ENCODE measurements at places on chromosomes 4 and X.

- DNase-seq = no peak
Measured at GRCh38 chr4:92249541-92249940, 54.2 kb upstream of the GRID2 start.

- DNase-seq = no peak
Measured at GRCh38 chr4:165364452-165365080, 14.2 kb upstream of the CPE start.

GRCh38 chr4:106569146-106570031, 200.8 kb upstream of the GIMD1 start:
- DNase-seq = no peak

DNA sequence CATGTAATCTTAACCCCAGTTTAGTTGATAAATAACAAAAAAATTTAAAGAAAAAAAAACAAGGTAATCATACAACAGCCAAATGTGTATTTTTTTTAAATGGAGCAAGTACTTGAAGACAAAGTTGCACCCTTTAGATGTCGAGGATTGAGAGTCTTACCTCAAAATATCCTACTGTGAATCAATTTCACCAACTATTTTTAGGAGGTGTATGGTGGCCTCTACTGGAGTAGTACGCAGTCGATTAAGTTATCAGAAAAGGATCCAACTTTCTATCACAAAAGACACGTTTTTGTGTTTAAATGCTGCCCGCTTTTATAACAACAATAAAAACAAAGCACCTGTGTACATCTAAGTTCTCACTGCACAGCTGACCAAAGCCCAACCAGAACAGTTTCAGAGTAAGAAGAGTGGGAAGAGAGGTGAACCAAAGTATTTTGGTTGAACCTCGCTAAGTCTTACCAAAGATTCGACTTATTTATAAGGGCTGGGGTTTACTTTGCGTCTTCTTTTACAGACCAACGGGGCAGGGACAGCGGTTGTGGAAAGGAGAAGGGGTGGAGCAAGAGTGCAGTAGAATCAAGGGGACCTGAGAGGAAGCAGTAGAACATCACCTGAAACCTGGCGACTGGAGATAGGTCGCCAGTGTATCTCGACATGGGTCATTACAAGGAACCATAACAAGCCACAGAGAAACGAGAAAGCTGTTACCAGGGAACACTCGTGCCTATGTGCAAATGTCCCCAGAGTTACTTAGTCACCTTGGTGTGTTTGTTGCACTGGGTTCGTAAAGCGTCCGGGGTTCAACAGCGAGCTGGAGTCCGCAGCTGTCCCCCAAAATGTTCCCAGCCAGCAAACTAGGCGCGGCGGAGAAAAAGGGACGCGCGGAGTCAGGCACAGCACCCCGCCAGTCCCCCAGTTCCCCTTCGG, 1.1 kb downstream of the RPS6KA6 start:
- DNase-seq = no peak

DNA sequence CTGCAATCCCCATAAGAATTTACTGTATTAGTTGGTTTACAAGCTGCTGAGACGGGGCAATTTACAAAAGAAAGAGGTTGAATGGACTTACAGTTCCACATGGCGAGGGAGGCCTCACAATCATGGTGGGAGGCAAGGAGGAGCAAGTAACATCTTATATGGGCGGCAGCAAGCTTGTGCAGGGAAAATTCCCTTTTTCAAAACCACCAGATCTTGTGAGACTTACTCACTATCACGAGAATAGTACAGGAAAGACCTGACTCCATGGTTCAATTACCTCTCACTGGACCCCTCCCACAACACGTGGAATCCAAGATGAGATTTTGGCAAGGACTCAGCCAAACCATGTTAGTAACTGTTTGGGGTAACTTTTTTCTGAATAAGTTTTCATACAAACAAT, 1.8 kb upstream of the SPATA18 start:
- no peak for DNase-seq

DNA sequence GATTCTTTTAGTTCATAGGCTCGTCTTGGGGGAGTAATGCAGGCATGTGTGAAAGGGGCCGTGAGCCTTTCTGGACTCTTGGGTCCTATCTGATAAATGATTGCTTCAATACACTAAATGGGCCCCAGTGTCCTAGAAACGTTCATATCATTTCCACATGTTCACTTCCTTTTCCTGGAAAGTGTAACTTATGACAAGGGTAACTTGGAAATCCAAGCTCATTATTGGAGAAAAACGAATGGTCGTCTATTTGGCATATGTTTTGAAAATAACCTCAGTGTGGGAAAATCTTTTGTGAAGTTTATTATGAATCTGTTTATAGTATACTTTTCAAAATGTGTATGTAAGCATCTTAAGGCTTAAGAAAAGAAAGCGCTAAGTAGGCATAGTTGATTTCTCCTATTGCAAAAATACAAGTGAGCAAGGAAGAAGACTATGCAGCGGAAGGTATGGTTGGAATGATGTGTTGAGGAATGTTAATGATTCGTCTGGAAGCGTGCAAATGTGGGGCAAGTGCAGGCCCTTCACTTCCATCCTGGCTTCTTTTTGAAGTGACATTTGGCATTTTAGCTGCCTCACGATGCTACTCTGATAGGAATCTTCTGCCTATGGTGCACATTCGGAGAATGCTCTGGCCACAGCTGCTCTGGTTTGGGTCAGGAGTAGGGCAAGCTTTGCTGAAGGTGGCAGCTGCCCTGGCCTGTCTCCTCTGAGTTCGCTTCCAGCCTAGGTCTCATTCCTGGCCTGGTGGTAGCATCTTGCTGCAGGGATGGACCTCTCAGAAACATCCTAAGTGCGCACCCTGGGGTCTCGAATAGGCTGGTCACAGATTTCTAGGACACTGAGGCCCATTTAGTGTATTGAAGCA, 49.5 kb upstream of the STOX2 start:
- no peak for DNase-seq

DNA sequence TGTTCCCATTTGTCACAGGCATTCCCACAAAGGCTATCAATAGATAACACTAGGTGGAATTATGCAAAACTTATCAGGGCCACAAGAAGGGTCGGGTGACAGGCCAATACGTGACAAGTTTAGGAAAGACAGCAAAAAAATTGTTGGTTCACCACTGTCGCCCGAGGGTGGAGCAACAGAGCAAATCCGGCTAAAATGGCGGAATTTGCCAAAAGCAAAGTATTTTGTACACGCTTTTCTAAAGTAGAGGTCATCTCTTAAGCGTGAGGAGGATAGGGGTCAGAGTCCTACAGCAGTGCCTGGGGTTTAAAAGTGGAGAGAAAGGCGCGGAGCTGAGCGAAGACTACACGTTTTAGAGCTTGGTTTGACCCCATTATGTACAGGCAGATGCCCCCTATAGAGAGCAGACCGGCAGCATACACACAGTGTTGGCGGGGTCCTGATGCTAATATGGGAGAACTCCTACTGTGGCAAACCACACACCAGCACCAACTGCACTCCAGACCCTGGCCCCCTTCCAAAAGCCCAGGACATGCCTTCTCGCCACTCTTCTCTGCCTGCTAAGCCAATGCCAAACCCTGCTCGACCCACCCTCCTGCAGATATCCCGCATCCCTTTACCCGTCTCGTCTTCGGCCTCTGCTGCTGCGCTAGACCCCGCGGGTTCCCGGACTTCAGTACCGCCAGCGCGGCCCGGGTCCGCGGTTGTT, 733 bp downstream of the CCNA2 start:
- no peak for DNase-seq

DNA sequence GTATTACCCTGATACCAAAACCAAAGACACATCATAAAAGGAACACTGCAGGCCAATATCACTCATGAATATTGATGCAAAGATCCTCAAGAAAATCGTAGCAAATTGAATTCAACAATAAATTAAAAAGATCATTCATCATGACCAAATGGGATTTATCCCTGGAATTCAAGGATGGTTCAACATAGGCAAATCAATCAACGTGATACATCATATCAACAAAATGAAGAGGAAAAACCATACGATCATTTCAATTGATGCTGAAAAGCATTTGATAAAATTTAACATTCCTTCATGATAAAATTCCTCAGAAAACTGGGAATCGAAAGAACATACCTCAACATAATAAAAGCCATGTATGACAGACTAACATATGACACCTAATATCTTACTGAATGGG, 52.7 kb upstream of the STARD8 start:
- no peak for DNase-seq

- DNase-seq = no peak
Measured at GRCh38 chr4:18049446-18049845, 27.9 kb upstream of the LCORL start.

DNA sequence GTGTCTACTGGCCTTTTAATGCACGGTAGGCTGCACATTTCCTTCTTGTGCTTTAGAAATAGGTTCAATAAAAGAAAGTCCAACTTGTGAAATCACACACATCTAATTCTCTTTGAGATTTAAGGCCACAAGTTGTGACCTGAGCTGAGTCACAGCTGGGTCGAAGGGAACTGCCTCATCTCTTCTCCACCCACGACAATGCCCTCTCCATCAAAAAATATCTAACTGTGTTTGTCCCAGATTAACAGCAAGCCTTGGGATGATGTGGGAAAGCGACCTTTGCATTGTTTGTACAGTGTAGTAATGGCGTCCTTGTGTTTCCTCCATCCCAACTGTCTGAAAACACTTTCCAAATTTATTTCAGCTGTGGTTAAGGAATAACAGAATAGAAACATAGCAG, 168.9 kb downstream of the AMELX start:
- DNase-seq = no peak

- no peak for DNase-seq
Measured at GRCh38 chr4:124079174-124079780, 633.3 kb downstream of the ANKRD50 start.

DNA sequence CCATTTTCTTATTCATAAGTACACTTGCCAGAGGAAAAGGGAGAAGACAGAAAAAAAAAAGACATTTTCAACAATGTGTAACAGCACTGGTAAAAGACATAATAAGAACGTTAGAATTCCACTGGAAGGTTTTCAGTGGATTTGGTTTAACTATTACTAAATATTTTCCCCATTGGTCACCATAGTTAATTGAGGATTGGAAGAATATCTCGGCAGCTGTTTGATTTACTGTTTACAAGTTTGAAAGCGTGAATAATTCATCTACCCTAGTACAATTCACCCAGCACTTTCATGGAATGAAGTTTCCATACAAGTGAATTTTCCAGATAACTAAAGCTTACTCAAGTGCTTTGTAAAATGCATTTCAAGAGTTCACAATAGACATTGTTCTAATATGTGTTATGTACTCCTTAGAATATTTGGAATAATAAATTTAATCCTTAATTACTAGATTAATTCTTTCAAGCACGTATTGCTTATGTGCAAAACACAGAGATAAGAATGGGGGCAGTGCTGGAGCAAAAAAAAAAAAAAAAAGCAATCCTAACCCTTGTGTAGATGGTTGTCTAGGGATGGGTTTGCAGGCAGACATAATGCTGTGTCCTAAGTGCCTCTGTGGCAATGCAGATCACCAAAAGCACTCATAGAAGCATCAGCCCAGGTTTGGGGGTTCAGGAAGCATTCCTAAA, 57.1 kb downstream of the ENPEP start:
- DNase-seq = no peak

- DNase-seq = no peak
Measured at GRCh38 chr4:164595751-164596150, 158.2 kb upstream of the SMIM31 start.

- DNase-seq = no peak
Measured at GRCh38 chr4:83328521-83329187, 6.0 kb downstream of the HPSE start.

GRCh38 chr4:30511751-30512150, 208.4 kb upstream of the PCDH7 start:
- no peak for DNase-seq

DNA sequence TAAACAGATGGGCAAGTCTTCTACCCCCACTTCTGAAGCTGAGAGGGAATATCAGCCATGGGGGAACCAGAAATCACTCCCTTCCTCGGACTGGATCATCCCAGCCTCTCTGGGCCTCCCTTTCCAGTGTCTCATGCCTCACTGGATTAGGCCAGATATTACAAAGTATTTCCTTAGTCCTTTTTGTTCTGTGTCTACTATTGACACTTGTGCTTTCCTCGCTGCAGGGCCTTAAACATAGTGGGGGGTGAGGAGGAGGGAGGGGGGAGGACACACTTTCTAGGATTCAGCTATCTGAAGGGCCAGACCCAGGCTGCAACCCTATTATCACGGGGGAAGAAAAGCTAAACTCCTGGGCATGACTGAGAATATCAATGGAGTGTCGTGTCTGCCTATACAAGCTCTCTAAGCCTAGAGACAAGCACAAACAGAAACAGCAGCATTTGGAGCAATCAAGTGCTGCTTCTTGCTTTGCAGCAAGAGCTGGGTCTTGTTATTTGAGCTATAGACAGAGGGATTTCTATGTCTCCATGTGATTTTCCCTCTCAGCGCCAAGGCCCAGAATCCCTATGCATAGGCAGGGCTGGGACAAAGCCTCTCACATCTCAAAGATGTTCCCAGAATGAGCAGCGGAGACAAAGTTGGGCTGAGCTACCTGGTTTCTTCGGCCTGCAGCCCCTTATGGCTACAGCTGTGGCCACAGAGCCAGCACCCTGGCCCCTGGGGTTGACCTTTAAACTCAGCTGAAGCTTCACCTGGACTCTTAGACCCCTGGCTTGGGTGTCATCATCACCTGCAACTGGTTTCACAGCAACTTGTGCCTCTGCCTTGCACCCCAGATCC, 20.2 kb downstream of the PJA1 start:
- no peak for DNase-seq

DNA sequence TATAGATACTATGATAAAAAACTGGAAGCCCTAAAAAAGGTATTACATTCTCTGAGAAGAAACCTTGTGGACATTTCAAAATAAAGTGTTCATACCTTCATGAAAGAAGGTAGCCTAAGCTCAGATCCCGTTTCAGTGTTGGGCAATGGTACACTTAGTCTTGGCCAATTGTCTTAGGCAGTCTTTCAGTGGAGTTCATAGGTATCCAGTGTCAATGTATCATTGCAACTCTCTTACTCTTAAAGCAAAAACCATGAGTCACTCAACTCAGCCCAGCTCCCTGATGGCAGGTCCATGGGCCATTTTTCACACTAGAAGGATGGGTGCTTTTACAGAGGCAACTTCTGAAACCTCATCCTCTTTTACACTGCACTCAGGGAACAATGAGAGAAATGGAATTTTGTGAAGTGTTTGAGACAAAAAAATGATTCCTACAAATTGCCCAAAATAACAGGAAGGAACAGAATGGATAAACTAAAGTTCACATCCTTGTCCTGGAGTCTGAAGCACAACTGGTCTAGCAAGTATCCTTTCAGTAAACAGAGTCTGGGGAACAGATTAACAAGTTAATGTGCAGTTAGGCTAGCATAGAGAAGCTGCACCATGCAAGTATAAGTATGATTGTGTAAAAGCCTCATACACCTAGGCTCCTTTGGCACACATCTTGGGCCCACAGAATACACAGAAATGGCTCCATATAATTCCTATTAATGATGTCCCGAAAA, 7.0 kb upstream of the ZNF827 start:
- no peak for DNase-seq

DNA sequence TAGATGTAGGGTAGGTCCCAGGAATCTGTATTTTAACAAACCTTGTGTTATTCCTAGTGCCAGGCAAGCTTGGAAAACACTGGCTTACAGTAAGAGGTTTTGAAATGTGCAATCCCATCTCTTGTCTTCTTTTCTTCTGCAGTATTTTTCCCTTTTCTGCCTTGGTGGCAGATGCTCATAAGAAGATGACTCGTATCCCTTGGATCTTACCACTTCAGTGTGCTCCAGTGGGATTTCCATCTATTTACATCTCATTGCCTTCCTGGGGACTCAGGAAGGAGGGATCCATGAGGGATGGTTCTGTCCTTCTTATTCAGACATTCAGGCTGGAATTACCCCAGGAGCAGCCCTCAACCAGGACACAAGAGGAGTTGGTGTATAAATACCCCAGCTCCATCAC, 136.6 kb downstream of the NHS start:
- no peak for DNase-seq

- DNase-seq = no peak
Measured at GRCh38 chrX:19827088-19827487, 60.3 kb downstream of the SH3KBP1 start.

GRCh38 chrX:153921070-153921469, 5.0 kb downstream of the ARHGAP4 start:
- DNase-seq = no peak
